Activated CD8-positive, alpha-beta memory T cell treated with anti-CD3 and anti-CD28 coated beads, Interleukin-2, amount 10 ng/mL, durations not matched to agents 7 days and 5 days (primary cell): ENCODE measurements at places on chromosomes 2 and 18. TPM values are rescaled to one million over a fixed set of nuclear protein-coding genes. Genes with fewer than 3 reads are reported as not detected.

GCFC2 gene
- 27.0 TPM for total RNA-seq

MBP gene
- 94.7 TPM for total RNA-seq

NFATC1 gene
- 27.8 TPM for total RNA-seq

ACTR1B gene
- total RNA-seq = 87.4 TPM

TMEM87B gene
- 19.1 TPM for total RNA-seq

MARCO gene
- total RNA-seq = not detected

RAD51AP2 gene
- not detected for total RNA-seq

NEDD4L gene
- total RNA-seq = 1.4 TPM

PROC gene
- total RNA-seq = 0.30 TPM

RGPD4 gene
- total RNA-seq = 0.54 TPM
